ENCODE measurements at places on chromosomes 6 and 20.

DNA sequence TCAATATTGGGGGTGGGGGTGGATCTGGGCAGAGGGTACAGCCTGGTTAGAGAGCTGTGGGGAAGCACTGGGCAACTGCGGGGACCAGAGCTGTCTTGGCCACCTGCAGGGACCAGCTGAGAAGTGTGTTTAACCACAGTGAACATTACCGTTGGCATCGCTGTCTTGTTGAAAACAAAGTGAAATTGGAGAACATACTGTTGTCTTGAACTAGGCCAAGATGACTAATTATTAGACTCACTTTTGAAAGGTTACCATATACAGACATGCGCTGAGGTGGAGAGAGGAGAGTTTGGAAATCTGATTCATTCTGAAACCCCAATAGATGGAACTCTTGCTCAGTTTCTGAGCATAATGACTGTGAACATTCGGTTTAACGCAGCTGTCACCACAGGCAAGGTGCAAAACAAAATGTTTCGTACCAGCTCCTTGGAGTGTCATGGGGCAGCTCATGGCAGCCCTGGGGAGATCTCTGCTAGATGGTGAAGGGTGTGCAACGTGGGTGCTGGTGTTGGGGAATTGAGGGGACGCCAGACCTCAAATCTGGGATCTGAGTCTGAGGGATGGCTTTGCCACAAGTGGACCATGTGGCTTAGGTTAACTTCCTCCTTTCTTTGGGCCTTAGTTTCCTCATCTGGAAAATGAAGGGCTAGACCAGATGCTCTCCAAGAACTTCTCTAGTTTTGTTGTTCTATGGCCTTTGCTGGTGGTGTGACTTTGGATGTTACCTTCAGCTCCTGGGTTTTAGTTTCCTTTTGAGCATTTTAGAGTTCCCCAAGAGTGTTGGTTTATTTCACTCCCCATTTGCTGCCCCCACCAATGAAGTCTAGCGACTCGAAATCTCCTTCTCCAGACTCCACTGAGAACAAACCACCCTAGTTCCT lies 24.6 kb upstream of the GTSF1L start:
- no peak for DNase-seq

DNA sequence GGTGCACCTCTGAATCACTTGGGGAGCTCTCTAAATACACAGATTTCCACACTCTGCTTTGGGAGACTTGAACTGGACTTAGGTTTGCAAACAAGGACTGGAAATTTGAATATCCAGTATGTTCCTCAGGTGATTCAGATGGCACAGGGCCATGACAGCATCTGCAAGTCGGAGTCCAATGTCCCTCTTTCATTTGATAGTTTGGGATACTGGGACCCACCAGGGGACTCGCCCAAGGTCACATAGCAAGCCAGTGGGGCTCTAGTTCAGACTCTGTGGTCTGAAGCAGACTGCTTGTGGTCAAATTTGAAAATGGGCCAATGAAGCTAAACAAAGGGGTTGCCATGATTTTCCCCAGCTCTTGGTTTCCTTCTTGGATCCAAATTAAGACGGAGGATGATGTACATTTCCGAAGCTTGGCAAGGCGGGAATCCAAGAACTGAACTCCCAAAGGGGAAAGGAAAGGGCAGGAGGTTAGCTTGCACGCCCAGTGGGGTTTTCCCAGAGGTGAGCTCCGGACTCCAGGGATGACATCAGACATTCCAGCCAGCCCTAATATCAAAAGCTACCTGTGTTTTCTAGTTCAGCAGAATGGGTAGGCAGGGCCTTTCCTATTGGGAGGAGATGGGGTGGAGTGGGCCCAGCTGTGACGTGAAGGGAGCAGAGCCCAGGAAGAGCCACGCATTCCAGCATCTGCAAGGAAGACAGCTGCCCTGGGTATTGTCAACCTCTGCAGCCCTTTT lies 3.4 kb upstream of the SYS1 start:
- no peak for DNase-seq

- peak; percentile 7 for DNase-seq
Observed at GRCh38 chr6:1770968-1771723, 161.4 kb downstream of the FOXC1 start.

DNA sequence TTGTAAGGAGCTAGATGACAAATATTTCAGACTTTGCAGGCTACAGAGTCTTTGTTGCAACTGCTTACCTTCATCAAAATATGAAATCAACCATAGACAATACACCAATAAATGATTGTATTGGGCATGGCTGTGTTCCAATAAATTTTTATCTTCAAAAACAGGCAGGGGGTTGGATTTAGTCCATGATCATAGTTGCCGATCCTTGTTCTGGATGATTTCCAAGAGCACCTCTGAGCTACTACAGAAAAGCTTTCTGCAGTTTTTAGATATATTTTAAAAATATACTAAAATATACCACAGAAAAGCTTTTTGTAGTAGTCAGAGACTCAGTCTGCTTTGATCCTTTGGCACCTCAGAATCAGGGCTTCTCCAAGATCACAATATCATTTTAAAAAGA lies 145.0 kb downstream of the HTR1B start:
- no peak for DNase-seq

GRCh38 chr6:18988636-18989035 lies 601.5 kb downstream of the RNF144B start:
- no peak for DNase-seq

- DNase-seq: no peak
Observed at GRCh38 chr6:152089992-152090391, 282.5 kb downstream of the ESR1 start.

GRCh38 chr20:48282591-48283228 lies 497.4 kb upstream of the SULF2 start:
- no peak for DNase-seq

GRCh38 chr20:15564981-15565380 lies 1008.3 kb downstream of the KIF16B start:
- DNase-seq: no peak

GRCh38 chr20:53834062-53834442 lies 236.3 kb downstream of the BCAS1 start:
- no peak for DNase-seq

DNA sequence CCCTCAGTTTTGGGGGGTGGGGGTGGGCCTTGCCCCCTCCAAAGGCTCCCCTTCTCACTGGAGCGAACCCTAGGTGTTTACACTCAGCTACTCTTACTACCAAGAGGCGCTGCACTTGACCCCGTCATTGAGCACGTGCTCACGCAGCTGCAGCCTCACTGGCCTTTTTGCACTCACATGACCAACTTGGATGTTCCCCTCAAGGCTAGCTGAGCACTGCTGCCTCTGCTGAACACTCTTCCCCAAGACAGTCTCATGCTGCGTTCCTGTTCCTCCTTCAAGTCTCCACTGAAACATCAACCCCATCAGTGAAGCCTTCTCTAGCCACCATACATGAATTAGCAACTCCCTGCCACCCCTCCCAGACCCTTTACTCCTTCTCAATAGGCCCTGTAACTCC lies 4.0 kb downstream of the SOD2 start:
- DNase-seq: no peak

DNA sequence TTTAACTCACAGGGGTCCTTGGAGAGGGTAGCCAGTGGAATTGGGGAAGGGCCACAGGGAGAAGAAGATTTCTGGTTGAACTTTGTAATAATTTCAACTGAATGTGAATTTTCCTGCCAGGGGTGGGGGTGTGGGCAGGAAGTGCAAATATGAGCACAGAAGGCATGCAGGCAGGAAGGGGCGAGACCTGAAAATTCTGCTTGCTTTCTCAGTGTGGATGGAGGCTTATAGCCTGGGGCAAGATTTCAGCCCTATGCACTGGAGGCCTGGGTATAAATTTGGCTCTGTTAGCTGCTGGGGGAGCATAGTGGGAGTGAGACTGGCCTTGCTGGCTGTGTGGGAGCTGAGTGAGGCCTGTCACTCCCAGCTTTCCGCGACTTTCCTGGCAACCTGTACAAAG lies 54.4 kb downstream of the PERP start:
- no peak for DNase-seq

- DNase-seq: no peak
Observed at GRCh38 chr6:120260636-120261035, 911.1 kb upstream of the MAN1A1 start.

DNA sequence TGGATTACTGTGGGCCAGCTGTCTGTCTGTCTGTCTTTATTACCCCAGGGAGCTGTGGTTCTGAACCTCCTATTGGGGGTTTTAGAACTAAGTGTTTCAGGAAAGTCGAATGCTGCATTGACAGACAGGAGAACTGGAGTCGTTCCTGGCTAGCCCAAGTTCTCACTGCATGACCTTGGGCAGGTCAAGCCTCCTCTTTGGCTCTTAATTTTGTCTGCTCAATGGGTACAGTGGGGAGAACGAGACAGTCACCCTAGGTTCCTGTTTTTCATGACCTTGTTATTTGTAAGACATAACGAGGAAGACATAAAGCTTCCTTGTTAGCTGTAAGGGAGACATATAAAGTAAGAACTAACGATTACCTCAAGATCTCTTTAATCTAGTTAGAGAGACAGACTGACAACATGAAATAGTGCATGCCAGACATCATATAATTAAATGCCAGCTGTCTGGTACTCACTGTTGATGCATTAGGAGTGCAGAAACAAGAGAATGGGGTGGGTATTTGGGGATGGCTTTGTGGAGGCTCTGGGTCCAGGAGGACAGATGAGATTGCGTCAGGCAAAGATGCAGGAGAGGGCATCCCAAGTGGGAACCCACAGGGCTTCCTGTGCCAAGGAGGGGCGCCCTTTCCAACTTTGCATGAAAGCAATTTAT lies 3.7 kb upstream of the CCDC167 start:
- no peak for DNase-seq

DNA sequence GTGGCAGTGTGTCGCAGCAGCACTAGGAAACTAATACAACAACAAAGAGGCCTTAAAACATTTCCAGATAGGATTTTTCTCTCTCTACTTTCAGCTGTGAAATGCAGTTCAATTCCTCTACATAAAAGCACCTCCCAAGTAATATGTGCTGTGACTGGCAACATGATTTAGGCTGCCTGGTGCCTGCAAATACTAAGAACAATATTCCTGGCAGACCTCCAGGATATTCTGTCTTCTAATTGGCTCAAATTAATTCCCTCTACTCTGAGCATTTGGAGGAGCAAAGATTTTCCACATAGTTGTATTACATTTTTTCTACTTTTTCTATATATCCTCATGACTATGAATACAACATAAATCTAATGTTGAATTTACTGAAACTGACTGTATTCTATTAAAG lies 33.2 kb downstream of the SCGN start:
- no peak for DNase-seq

DNA sequence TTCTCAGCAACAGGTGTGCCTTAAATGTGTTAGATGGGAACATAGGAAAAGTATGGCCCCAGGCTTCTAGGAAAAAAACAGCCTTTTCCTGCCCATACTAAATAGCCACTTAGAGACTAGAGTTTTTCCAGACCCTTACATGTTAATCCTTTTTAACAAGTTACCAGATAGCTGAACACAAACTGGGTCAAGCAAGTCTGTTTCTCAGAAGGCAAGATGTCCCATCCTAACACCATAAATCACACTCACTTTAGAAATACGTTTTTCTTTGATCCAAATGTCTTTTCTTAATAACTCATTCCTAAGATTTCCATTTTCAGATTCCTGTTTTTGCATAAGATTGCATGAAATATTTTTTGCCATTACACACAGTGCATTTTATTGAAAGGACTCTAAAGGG lies 241.3 kb downstream of the KCNQ5 start:
- no peak for DNase-seq

GRCh38 chr6:135937106-135937505 lies 85.6 kb downstream of the PDE7B start:
- no peak for DNase-seq

- DNase-seq: no peak
Observed at GRCh38 chr6:18395177-18395855, 8.2 kb downstream of the RNF144B start.

GRCh38 chr6:4914420-4915159 lies 89.2 kb downstream of the RPP40 start:
- no peak for DNase-seq

DNA sequence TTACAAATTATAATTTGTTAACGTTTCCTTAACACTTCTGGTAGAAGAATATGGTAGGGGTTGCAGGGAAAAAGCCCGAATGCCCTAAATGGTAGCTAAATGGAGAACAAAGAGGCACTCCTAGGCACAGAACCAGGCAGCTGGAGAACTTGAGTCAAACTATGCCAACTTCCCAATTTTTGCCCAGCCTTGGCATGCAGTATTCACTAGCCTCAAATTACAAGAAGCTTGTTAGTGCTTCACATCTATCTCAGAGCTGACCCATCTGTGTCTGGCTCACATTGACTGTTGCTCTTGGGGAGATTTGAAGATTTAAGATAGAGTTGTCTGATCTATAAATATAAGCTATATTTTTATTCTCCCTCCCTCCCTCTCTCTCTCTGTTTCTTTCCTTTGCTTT lies 19.4 kb upstream of the LRFN2 start:
- no peak for DNase-seq

DNA sequence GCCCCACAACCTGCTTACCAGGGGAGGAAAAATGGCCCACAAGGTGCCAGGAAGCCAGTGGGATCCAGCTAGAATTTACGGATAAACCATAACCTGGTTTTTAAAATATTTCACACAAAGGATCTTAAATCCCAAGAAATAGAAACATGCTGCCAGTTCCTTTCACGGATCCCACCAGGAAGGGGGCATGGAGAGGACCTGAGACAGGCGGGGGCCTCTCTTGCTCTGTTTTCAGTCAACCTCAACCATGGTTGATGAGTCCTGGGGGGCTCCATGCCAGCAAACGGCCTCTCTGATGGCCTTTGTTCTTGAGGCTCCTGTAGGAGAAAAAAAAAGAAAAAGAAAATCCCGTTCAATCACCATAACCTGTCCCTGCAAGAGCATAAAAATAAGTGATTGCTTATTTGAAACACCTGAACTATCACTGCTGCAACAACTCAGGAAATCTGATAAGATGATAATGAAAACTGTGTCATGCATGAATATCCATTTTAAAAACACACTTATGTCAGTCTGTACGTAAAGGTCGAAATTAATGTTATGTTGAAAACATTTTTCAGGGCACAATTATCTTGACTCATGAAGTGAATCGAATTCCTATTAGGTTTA lies 125.8 kb upstream of the CST7 start:
- no peak for DNase-seq

DNA sequence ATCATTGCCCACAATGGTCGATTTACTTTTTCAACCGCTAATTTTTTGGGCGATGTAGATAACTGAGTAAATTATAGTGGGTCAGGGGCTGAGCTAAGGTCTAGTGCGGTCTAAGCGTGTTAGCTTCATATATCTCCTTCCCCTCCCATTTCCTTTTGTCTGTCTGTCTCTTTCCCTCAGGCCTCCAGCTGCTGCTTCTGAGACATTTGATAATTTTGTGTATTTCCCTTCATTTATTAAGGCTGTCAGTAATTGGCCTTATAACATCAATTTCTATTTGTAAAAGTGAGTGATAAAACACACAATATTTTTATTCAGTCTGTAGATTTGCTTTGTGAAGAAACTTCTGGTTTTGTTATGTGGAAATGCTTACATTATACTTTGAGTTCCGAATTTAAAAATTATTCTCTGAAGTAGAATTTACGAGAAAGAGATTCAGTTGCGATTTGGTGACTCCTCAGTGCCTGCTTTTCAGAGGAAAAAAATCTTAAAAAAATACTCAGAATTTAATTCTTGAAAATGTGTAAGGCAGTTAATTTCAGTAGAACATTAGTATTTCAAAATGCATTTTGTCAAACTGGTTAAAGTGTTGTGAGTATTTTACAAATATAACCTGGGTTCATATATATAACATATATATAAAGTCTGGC lies 1.4 kb downstream of the TMEM170B start:
- DNase-seq: no peak

GRCh38 chr6:157454762-157455714 lies 74.0 kb downstream of the ZDHHC14 start:
- no peak for DNase-seq
